ENCODE measurements at places on chromosomes 11 and 22.

DNA sequence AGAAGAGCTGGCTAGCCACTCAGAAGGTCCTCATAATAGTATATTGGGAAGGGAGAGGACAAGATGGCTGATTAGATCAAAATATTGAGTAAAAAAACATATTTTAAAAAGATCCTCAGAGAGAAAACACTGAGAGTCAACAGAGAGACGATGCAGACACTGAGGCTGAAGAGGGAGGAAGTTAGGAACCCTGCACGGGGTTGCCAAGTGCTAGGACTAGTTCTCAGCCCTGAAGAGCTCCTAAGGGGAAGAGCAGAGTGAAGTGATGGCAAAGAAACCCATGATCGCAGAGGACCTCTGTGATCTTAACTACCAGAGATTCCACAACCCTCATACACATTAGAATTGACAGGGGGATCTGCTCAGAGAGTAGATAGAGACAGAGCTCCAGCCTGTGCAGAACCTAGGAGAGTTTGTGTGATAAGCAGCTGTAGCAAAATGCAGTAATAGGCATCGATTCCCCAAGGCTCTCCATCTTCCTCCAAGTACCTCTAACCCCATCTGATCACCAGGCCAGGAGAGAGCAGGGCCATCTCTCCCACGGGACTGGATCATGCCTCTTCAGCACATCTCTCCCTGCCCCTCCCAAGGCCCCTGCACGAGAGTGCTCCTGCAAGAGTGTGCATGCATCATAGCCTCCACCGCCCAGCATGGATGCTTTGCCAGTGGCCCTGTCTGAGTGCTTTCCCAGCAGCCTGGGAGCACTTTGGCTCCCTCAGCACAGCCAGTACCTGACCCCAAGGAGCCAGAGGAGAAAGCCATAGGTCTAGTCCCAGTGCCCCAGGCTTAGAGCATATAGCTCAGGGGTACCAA lies 41.2 kb upstream of the ARL14EP start:
- no peak for DNase-seq

DNA sequence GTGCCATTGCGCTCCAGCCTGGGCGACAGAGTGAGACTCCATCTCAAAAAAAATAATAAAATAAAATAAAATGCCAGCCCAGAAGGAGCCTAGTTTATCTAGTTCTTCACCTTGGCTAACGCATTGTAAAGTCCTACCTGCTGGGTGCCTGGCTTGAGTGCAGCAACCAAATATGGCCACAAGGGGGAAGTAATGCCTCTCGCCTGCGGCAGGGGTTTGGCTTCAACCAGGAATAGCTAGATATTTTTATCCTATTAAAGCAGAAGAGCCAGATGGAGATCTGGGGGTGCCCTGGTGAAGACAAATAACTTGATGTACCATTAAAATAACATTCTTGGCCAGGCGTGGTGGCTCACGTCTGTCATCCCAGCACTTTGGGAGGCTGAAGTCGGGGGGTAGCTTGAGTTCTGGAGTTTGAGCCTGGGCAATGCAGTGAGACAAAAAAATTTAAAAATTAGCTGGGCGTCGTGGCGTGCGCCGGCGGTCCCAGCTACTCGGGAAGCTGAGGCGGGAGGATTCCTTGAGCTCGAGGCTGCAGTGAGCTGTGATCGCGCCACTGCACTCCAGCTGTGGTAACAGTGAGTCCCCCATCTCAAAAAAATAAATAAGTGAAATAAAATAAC lies 20.6 kb upstream of the PLEKHB1 start:
- DNase-seq, result peak; percentile 74

DNA sequence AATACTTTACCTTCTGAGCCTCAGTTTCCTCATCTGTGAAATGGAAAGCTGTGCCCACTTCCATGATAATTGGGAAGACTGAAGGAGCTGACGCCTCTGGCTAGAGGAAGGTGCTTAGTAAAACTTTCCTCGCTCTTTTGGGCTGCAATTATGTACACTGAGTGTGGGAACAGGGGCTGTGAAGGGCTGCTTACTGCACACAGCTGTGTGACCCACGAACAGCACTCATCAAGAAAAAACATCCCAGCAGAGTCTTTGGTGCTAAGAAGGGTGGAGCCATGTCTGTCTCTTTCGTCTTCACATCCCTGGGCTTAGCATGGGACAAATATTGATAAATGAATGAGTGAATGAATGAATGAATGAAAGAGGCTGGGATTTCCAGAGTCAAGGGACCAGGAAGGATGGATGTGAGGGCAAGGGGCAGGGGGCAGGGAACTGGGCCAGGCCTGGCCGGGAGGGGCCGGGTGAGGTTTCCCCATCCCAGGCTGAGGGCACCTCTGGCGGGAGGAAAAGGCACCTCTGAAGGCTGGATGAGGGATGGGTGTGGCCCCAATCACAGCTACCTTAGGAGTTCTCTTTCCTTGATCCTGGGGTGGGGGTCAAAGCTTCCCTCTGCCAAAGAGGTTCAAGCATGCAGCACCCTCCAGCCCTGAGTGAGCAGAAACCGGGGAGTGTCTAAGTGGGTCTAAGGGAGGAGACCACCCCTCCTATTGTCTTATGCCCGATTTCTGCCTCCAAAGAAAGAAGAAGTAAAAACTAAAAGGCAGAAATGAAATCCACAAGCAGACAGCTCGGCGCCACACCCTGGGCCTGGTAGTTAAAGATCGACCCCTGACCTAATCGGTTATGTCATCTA lies 9.2 kb upstream of the CD5 start:
- DNase-seq, result no peak

- peak; percentile 73 for DNase-seq
Measured at GRCh38 chr11:124481365-124482323, 36.1 kb upstream of the OR8B8 start.

DNA sequence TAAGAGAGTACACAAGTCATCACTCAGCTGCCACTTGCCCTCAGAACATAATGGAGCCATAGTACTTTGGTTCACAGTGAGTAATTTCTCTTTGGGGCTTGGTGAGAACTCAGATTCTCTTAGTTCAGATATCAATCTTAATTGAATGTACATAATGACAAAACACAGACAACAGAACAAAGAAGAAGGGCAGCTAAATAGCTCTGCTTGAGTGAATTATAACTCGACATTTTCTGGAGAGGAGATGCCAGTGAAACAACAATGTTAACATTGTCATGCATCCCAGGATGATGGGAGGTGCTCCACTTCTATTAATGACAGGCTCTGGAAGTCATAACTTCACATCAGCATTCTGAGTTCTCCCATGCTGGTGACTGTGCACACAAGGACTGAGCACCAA lies 508.1 kb downstream of the TMEM135 start:
- no peak for DNase-seq

GRCh38 chr11:106086135-106086534 lies 8.7 kb downstream of the AASDHPPT start:
- no peak for DNase-seq

GRCh38 chr22:22030493-22031182 lies 48.1 kb upstream of the TOP3B start:
- DNase-seq, result peak; percentile 62

DNA sequence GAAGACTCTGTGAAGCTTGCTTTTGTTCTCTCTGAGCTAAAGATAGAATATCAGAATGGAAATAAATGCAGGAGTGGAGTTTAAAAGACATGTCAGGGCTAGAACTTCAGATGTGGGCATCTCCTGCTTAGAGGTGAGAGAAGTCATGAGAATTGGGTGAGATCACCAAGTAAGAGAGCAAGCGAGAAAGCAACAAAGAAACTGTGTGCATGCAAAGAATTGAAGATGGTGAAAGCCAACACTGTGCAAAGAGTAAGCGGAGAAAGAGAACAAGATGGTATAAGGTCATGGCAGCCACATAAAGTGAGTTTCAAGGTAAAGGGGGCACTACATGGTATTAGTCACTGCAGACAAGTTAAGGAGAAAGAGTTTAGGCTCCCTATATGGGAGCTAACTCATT lies 57.3 kb upstream of the SCUBE2 start:
- DNase-seq, result no peak

DNA sequence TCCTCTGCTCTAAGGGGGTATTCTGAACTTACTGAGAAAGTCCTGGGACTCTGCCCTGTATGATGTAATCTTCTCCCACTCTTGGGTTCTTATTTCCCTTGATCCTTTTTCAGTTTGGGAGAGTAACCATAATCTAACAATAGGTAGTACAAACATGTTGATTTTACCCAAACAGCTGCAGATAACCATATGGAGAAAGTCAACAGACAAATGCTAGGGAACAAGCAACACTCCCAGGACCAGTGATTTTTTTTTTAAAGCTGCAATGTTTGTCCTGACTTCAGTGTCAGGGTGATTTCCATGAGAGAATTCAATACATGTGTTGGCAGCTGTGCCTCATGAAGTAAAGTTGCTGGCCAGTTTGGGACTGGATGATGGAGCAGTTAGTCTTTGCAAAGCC lies 156.5 kb downstream of the FCHSD2 start:
- no peak for DNase-seq

- DNase-seq, result no peak
Measured at GRCh38 chr22:37484480-37485394, 1.4 kb downstream of the MFNG start.

DNA sequence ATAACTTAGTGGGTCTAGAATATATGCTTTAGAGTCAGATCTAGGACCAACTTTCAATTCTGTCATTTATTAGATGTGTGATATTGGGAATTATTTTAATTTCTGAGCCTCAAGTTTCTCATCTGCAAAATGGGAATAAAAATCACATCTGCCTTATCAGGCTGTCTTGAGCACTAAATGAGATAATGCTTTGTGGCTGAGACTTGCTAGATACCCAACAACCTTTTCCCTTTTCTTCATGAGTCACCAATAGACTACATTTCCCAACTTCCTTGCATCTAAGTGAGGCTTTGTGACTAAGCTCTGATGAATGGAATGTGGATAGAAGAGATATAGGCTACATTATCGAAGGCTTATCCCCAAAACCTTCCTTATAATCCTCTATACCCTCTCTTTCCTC lies 220.7 kb upstream of the SESN3 start:
- peak; percentile 55 for DNase-seq

GRCh38 chr11:58629857-58630256 lies 7.4 kb downstream of the CNTF start:
- peak; percentile 62 for DNase-seq

- DNase-seq, result no peak
Measured at GRCh38 chr11:121631456-121631855, 178.7 kb upstream of the SORL1-AS1 start.

DNA sequence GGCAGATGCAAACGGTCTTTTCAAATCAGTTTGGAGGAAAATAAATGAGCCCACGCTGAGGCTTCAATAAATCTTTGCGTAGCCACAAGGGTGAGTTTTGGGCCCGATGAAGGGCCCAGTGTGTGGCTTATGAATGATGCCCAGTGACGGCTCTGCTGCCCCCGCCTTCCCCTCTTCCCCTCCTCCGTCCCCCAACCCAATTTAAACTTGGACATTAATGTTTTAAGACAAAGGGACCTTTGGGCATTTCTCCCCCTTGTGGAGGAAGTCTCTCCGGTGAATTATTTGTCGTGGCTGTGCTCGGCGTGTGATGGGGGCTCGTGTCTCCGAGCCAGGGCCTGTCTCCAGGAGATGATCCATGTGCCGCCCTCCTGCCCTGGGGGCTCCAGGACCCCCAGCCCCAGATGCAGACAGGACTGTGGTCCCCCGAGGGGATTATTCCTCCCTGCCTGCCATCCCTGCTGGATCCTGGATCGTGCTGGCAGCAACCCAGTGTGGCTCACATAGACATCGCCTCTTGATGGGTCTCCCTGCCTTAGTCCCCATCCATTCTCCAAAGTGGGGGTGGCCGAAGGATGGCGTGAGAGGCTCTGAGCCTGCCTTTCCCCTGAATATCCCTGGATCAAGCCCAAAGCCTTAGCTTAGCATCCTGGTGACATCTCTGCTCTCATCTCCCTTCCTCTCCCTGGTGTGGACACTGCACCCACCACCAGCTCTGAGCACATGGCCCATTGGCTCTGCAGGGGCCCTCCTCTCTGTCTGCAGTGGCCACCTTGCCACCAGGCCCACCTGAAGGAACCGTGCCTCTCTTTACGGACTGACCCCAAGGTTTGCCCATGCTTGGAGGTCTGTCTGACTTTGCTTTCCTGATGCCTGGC lies 56.4 kb downstream of the SMIM38 start:
- DNase-seq, result no peak

DNA sequence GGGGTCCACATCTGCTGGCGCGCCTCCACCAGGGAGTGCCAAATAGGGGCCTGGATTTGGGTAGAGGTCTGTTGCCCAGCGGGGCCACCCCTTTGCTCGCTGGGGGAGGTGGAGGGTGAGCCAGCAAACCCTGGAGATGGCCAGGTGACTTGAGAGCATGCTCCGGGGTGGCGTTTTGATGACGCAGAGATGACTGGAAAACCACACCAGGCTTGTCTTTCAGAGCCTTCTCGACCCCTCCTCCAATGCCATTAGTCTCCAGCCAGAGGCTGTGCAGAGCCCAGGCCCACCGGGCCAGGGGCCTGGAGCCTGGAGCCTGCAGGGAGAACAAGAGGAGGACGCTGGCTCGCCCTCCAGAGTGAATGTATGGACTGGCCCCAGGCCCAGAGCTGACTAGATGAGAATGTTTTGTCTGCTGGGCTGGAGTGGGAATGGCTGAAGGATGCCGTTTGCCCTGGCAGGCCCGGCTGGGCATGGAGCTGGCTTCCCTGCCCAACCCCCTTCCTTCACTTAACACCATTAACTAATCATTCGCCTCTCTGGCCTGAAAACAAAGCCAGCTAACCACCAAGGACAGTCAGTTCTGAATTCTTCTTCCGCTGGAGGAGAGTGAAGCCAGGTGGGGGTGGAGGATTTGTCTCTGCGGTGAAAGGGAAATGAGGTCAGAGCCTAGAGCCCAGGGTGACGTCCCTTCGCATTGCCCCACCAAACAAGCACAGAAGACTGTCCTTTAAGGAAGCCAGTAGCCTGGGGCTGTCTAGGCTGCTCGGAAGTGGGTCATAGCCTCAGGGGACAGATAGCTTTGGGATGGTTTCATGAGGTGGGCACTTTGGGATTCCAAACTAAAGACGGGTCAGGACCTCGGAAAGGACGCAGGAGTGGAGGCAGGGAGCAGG lies 1.6 kb upstream of the MCAM start:
- peak; percentile 95 for DNase-seq

GRCh38 chr11:77470971-77471370 lies 2.9 kb downstream of the PAK1 start:
- no peak for DNase-seq

- DNase-seq, result peak; percentile 36
Measured at GRCh38 chr11:35313066-35313759, 106.1 kb downstream of the SLC1A2 start.

Measured in NB4 (cell line).